ENCODE measurements at places on chromosomes 3 and 15.
A peak's percentile ranks its signal among the peaks of the same experiment; 100 is the strongest.

DNA sequence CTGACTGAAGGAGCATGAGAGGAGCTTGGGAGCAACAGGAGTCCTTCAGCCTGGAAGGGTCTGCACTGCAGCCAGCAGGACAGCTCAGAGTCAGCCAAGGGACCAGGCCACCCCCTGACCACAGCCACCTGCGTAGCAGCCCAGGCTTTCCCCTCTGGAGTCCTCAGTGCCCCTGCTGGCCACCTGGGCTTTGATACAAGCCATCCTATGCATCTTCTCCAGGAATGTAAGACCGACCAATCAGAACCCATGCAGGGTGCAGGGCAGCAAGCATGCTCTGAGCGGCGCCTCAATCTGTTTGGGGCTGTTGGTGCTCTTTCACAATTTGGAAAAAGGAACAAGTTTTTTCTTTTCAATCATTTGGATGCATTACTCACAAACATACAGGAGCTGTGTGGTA is 52.0 kb downstream of the DZIP1L start:
- no peak overlapping the region for H3K27ac ChIP-seq
- H3K4me1 ChIP-seq, result no peaks in the 10 kb centered on the region
- H3K27me3 ChIP-seq, result no peaks in the 10 kb centered on the region
- H3K36me3 ChIP-seq, result peaks cover 3% of the 10 kb centered on the region
- H3K4me3 ChIP-seq, result no peak overlapping the region

GRCh38 chr3:149621218-149622005 is 36.4 kb downstream of the WWTR1 start:
- no peak overlapping the region for H3K27ac ChIP-seq
- no peaks in the 10 kb centered on the region for H3K36me3 ChIP-seq
- H3K4me1 ChIP-seq, result peaks cover 31% of the 10 kb centered on the region

GRCh38 chr3:119944091-119944490 is 150.2 kb downstream of the GSK3B start:
- H3K27ac ChIP-seq, result no peak overlapping the region
- peaks cover 14% of the 10 kb centered on the region for H3K36me3 ChIP-seq
- DNase-seq, result no peak
- H3K4me3 ChIP-seq, result no peak overlapping the region

- peaks cover 43% of the 10 kb centered on the region for H3K4me1 ChIP-seq
- DNase-seq, result no peak
- H3K4me3 ChIP-seq, result no peak overlapping the region
- no peak overlapping the region for H3K27ac ChIP-seq
Measured at GRCh38 chr3:23836536-23837230, 30.9 kb downstream of the UBE2E1 start.

DNA sequence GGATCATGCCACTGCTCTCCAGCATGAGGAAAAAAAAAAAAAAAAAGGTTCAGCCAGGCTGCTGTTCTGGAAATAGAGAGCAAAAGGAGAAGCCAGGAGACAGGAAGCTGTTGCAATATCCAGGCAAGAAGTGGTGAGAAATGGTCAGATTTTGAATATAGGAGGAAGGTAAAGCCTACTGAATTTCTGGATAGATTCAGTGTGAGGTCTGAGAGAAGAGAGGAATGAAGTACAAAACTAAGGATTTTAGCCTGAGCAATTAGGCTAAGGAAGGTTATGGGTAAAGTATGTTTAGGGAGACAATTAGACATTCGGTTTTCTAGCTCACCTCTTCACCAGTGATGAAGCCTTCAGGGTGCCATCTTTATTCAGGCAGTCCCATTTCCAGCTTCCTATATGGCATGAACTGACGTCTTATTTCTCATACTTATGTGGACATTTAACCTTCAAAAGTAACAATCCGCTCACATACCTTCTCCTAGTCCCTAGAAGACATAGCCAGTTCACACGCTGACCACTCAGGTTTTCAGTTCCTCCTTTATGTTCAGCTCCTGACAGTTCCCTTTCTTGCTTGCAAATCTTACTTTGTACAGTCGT is 57.2 kb downstream of the KIF9 start:
- H3K4me1 ChIP-seq, result no peaks in the 10 kb centered on the region
- DNase-seq, result no peak
- H3K36me3 ChIP-seq, result no peaks in the 10 kb centered on the region
- no peak overlapping the region for H3K4me3 ChIP-seq
- H3K27ac ChIP-seq, result no peak overlapping the region

DNA sequence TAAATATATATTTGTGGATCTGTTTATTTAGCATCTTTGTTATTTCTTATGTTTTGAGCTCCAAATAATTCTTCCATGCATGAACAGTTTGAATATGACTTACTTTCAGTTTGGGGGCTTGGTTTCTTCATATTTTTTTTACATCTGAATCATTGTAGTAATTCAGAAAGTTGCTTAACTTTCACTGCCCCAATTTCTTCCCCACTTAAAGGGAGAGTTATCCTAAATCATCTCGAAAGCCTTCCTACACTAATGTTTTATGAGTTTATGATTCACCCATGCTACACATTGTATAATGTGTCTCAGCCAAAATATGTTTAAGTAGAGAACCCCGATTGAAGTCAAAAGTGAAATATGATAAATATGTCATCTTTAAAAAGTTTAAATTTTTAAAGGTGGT is 47.8 kb downstream of the SPRED1 start:
- no peak for DNase-seq
- no peak overlapping the region for H3K4me3 ChIP-seq
- H3K27me3 ChIP-seq, result no peaks in the 10 kb centered on the region
- no peak overlapping the region for H3K27ac ChIP-seq

DNA sequence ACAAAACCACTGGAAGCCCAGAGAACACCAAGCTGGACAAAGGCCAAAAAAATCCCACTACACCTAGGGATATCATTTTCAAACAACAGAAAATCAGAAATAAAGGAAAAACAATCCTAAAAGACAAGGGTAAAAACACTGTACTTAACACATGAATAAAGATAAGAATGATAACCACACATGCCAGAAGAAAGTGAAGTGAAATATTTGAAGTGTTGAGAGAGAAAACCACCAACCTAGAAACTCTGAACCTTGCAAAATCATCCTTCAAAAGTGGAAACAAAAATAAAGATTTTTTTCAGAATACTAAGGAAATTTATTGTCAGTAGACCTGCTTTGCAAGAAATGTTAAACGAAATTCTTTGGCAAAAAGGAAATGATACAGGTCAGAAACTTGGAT is 45.1 kb downstream of the KPNA1 start:
- peaks cover 26% of the 10 kb centered on the region for H3K4me1 ChIP-seq
- H3K36me3 ChIP-seq, result peaks cover 14% of the 10 kb centered on the region
- H3K27ac ChIP-seq, result peak overlapping the region; percentile 81

GRCh38 chr3:141834292-141834691 is 42.2 kb upstream of the ATP1B3 start:
- H3K36me3 ChIP-seq, result no peaks in the 10 kb centered on the region
- H3K27ac ChIP-seq, result no peak overlapping the region
- DNase-seq, result no peak
- H3K4me3 ChIP-seq, result no peak overlapping the region

GRCh38 chr15:79874242-79874641 is 22.6 kb downstream of the MTHFS start:
- H3K4me3 ChIP-seq, result no peak overlapping the region
- no peaks in the 10 kb centered on the region for H3K27me3 ChIP-seq
- H3K27ac ChIP-seq, result no peak overlapping the region

GRCh38 chr3:77179762-77180161 is 139.9 kb downstream of the ROBO2 start:
- no peaks in the 10 kb centered on the region for H3K36me3 ChIP-seq
- DNase-seq, result no peak
- no peaks in the 10 kb centered on the region for H3K4me1 ChIP-seq
- no peak overlapping the region for H3K4me3 ChIP-seq
- no peak overlapping the region for H3K27ac ChIP-seq

DNA sequence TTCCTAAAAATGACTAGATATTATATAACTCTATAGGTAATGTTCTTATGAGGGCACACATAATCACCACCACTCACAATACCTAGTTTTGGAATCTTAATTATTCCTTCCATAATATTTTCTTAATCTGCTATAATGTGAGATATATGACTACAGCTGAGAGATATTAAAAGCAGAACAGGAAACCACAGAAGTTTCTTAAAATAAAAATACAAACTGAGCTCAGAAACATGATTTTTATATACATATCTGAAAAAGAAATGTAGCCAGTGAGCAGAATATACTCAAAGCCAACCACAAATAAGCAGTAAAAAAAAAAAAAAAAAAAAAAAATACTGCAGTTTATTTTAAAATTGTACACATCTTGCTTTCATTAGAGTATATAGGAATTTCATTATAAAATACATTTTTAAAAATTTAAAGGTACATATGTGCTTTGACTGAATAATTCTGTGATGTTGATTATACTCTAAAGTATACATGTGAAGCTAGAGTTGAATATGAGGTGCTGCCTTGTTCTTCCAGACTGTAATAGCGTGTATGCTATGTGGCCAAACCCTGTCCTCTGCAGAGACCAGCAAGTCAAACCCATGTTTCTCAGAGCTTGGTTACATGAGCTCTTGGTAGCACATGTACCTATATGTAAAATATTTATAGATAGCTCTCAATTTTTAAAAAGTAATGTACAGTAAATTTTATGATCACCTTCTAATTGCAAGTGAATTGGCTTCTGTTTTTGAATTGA is 175.0 kb downstream of the UBE2E2 start:
- no peak for DNase-seq
- no peak overlapping the region for H3K4me3 ChIP-seq
- H3K4me1 ChIP-seq, result peaks cover 2% of the 10 kb centered on the region
- no peaks in the 10 kb centered on the region for H3K36me3 ChIP-seq

DNA sequence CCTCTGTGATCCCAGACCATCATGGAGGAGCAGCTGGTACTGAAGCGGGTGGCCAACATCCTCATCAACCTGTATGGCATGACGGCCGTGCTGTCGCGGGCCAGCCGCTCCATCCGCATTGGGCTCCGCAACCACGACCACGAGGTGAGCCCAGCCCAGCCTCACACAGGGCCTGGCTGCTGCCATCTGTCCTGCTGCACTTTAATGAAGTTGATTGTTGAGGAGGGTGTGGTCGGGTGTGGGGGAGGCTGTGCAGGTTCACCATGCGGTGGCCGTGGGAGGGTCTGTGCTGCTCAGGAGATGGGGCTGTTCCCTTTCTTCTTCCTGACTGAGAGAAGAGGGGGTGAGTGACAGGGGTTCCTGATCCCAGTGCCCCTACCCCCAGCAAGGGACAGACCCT is 30.6 kb downstream of the ACAD9 start:
- H3K4me3 ChIP-seq, result no peak overlapping the region
- H3K27ac ChIP-seq, result no peak overlapping the region

DNA sequence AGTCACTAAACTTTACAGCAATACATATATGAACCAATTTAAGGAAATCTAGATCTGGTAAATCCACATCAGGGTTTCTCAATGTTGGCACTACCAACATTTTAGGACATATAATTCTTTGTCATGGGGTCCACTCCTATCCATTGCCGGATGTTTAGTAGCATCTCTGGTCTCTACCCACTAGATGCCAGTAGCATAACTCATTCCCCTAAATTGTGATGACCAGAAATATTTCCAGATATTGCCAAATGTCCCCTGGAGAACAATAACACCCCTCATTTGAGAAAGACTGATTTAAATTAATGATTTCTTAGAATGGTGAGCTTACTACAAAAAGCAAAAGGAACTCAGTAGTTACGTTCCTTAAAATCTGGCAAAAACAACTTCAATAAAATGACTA is 23.1 kb upstream of the ANKRD28 start:
- H3K4me1 ChIP-seq, result peaks cover 12% of the 10 kb centered on the region
- H3K36me3 ChIP-seq, result no peaks in the 10 kb centered on the region
- DNase-seq, result no peak
- no peak overlapping the region for H3K4me3 ChIP-seq
- no peak overlapping the region for H3K27ac ChIP-seq

- DNase-seq, result no peak
- no peak overlapping the region for H3K4me3 ChIP-seq
- no peaks in the 10 kb centered on the region for H3K4me1 ChIP-seq
- H3K27me3 ChIP-seq, result peaks cover 20% of the 10 kb centered on the region
Measured at GRCh38 chr3:54176106-54176505, 53.8 kb downstream of the CACNA2D3 start.

- no peaks in the 10 kb centered on the region for H3K36me3 ChIP-seq
- H3K27ac ChIP-seq, result no peak overlapping the region
- DNase-seq, result peak; percentile 47
- peaks cover 3% of the 10 kb centered on the region for H3K27me3 ChIP-seq
Measured at GRCh38 chr15:74307827-74308811, 59.3 kb downstream of the CYP11A1 start.

GRCh38 chr3:4387210-4388204 is 79.6 kb downstream of the SUMF1 start:
- no peaks in the 10 kb centered on the region for H3K27me3 ChIP-seq
- peaks cover 9% of the 10 kb centered on the region for H3K4me1 ChIP-seq
- H3K36me3 ChIP-seq, result no peaks in the 10 kb centered on the region
- no peak overlapping the region for H3K27ac ChIP-seq
- no peak for DNase-seq
- no peak overlapping the region for H3K4me3 ChIP-seq

DNA sequence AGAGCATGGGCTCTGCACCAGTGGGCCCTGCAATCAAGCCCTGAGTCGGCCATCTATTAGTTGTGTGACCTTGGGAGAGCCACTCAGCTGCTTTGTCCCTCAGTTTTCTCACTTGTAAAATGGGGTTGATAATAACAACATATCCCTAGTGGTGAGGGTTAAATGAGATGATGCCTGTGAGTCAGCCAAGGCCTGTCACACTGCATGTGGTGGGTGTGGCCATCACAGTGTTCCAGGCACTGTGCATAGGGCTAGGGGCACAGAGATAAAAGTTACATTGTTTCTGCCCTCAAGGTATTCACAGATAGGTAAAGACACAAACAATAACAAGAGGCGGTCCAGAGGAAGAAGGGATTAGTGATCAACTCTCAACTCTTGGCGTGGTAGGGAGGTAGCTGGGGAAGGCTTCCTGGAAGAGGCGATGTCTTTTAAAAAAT is 19.5 kb downstream of the SMAD6 start:
- peaks cover 3% of the 10 kb centered on the region for H3K36me3 ChIP-seq
- DNase-seq, result no peak
- no peak overlapping the region for H3K4me3 ChIP-seq

DNA sequence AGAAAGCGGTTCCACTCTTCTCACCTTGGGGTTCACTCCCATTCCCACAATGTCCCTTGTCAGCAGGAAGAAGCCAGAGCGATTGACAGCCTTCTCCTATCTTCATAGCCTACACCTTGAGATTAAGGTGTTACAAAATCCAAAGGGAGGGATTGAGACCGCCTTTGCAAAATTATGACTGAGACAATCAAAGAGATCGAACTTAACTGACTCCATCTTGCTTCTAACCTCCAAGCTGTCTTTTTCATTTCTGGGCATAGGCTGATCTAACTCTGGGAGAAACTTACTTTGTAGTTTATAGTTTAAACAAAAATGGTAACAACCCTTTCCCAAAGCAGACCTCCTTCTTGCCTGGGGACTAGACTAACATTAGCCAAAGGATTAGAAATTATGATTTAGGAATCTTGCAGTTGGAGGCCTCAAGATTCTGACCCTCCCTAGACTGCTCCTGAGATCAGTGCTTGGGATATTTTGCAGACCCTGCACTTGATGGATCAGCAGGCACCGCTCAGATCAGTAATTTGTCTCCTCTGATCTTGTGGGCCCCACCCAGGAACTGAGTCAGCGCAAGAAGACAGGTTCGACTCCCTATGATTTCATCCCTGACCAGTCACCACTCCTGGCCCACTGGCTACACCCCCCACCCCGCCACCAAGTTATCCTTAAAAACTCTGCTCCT is 40.0 kb downstream of the PAQR5 start:
- H3K4me3 ChIP-seq, result no peak overlapping the region
- DNase-seq, result no peak
- H3K36me3 ChIP-seq, result peaks cover 3% of the 10 kb centered on the region
- no peaks in the 10 kb centered on the region for H3K4me1 ChIP-seq
- H3K27me3 ChIP-seq, result no peaks in the 10 kb centered on the region
